Daoy (cell line): ENCODE measurements at places on chromosomes 5 and 9.

DNA sequence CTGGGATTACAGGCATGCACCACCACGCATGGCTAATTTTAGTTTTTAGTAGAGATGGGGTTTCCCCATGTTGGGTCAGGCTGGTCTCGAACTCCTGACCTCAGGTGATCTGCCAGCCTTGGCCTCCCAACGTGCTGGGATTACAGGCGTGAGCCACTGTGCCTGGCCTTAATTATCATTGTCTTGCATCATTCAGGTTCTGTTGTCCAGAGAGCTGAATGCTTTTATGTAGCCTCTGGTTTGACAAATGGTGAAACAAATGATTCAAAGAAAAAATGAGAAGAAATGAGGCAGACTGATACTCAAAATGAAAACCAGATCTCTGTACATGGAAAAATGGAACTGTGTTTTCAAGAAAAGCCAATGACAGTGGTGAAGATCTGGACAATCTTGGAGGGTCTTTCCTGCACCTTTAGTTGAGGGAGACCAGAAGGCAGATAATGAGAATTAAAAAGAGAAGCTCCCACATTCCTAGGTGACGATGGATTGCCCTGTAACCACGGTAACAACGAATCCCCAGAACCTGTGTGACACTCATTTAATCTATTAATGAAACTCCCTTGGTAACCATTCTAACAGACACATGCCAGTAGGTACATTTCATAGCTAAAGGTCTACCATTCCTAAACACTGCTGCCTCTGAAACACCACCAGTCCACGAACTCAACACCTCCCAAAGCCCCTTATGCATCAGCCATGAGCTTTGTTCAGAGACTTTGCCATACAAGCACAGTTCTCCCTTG, 1.6 kb downstream of the TEX48 start:
- no peak for DNase-seq

- peak; percentile 70 for DNase-seq
These were observed 550.9 kb downstream of the RAB3C start for GRCh38 chr5:59133764-59134261.

DNA sequence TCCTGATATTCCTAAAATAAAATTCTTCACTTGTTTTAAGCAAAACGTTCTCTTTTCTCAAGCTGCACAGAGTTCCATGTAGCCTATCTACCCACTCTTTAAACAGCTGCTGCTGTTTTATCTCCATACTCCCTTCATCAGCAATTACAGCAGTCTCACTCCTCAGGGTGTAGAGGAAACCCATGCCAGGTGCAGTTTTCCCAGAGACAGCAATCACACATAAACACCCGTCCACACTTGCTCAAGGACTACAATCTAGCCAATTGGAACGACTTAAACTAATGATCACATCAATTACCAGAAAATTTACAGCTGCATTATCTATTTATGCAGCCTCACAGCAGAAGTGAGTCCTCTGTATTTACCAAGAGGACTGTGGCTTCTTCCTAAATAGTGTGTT, 141.7 kb downstream of the HTR1A start:
- no peak for DNase-seq

GRCh38 chr5:90626493-90626892, 67.9 kb downstream of the ADGRV1 start:
- DNase-seq, result no peak

DNA sequence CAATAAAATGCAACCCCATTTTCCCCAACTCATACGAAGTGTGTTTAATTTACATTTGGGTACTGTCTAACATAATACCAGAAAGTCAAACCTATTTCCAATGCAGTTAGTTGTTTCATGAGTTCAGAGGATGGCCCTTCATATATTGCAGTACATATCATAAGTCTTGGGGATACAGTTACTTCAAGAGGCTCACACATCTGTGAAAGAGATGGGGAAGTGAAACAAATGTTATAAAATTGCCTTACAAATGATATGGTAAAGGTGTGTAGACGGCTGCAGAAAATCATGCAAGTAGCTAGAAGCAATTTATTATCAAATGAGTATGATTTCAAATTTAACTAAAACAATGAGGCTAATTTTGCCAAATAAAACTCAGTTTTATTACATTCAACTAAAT, 219.0 kb upstream of the CDH12 start:
- DNase-seq, result no peak

GRCh38 chr5:6838736-6839135, 125.5 kb downstream of the TENT4A start:
- DNase-seq, result no peak

DNA sequence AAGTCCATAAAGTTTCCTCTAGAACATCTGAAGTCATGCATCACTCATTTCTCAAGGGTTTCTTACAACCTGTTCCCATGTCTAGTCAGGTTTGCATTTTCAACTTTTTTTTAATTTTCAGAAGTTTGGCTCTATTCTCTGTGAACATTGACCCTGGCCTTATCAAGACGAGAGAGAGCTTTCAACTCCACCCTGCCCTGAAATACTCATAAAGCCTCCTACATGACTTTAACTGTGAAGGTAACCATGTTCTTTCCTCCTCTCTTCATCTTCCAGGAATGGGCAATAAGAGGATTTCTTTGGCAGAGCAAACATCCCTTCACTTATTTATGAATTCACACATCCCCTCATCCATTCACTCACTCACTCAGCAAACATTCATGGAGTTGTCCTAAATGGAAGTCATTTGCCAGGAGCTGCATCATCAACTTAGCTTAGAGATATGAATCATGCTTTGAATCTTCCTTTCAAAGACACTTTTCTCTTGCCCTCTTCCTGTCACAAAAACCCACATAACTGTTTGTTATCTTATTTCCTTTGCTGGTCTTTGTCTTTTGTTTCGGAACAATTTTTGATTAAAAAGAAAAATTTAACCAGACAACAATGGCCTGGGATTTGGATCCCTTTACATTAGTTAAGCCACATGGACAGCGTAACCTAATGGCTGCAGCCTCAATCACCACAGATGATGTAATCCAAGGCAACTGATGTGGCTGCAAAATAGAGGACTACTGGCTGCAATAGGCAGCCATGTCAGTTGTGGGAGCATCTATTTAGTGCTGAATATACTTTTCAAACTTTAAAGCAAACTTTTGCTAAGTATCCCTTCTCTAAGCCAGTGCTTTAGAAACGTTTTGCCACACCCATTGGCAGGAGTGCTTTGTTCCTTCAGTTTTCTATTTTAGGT, 43.0 kb upstream of the GNAQ start:
- DNase-seq, result no peak

DNA sequence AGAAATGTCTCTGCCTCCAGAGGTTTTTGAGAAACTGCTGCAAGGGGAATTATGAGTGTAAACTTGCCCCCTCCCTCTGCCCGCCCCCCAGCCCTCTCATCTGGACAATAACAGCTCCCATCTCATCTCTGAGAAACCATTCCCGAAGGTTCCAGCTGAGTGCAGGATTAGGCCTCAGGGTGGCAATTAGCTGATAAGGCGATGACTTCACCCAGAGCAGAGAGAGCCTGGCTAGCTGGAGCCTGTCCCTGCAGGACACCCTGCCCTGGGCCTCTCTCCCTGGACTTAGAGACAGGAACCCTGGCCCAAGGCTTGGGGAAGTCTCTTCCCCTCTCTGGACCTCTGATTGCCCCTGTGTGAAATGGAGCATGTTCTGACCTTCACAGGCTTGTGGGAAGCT, 45.7 kb upstream of the HAND1 start:
- peak; percentile 72 for DNase-seq

GRCh38 chr5:119070578-119070827, 384 bp upstream of the DMXL1 start:
- DNase-seq, result no peak

- DNase-seq, result no peak
These were observed 208.8 kb downstream of the ERCC6L2 start for GRCh38 chr9:96084331-96084734.

- no peak for DNase-seq
These were observed 139.4 kb upstream of the RAI14 start for GRCh38 chr5:34516686-34517085.

DNA sequence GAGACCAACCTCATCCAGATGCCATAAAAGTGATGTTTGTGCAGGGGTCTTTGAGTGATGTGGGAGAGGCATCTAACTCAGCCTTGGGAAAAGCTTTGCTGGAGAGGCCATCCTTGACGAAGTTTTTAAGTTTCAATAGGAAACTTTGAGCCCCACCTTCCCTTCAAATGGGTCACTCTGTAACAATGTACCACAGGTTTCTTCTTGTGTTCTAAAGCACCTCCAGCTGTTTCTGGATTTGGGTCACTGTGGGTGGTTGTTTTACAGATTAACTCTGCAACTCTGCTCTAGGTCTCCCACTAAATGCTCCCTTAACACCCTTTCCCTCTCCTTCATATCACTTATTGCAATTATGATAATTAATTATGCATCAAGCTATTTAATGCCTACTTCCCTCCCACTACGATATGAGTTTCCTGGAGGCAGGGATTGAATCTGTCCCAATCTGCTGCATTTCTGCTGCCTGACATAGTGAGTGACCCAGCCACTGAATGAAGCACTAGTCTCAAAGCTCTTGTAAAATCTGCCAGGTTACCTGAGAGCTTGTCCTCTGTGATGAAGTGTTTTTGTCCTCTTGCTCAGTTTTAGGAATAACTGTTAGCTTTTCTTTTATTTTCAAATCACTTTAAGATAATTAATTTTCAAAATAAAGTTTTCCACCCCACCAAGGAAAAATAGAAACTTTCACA, 60.5 kb upstream of the PUM3 start:
- no peak for DNase-seq

DNA sequence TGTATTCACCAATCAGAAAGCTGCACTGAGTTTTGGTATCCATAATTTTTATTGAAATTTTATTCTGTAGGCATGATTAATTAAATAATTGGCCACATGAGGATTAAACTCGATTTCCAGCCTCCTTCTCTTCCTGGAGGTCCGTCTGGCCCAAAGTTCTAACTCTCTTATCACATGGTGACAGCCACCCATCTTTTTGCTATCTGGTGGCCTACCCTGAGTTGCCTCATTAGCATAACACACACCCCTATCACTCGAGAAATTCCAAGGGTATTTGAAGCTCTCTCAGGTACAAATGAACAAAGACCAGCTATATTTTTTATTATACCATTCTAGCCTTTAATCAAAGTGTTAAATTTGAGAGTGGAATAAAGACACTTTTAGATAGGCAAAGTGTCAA, 57.7 kb downstream of the APC start:
- DNase-seq, result no peak

DNA sequence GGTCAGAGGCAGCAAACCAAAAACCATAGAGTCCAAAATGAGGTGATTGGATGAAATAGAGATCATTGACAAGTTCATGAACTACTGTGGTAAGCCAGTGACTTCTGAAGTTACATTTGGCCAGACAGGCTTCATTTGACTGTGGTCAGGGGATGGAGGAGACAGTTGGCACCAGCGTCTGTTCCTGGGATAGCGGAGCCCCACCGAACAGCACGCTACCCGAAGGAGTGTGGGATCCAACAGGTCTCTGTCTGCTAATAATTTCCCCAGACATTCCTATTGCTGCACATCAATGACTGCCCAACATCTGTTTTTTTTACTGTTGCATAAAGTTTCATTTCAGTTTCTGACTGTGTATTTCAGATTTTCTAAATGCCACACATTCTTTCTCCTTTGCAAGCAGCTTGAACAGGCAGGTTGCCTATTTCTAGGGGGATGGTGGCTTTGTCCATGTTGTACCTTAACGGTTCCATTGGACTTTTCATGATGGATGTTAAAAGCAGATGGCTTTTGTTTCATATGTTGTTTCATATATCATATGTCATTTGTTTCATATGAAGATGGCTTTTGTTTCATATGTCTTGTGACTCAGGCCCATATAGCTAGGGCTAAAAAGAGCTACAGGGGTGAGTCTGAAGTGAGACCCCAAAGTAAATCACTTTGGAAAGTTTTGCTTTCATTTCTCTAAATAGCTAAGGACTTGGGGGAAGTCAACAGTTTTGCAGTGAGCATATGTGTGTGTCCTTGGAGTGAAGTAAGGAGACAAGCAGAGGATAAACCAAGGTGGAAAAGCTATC, 180.8 kb downstream of the GOLPH3 start:
- no peak for DNase-seq

DNA sequence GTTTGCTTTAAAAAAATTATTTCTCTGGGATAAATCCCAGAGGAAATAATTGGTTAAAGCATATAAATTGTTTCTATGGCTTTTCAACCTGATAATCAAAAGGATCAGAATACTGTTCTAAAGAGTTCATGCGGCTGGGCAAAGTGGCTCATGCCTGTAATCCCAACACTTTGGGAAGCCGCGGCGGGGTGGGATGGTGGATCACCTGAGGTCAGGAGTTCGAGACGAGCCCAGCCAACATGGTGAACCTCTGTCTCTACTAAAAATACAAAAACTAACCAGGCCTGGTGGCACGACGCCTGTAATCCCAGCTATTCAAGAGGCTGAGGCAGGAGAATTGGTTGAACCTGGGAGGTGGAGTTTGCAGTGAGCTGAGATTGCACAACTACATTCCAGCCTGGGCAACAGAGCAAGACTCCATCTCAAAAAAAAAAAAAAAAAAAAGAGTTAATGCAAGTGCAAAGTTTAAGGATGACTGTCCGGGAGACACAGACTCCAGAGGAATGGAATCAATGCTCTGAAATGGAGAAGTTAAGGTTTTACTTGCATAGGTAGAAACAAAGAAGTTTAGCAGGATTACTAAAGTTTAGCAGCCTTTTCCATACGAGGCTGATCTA, 16.6 kb upstream of the GRHPR start:
- no peak for DNase-seq

GRCh38 chr5:128192368-128192767, 108.8 kb downstream of the SLC12A2 start:
- DNase-seq, result no peak

DNA sequence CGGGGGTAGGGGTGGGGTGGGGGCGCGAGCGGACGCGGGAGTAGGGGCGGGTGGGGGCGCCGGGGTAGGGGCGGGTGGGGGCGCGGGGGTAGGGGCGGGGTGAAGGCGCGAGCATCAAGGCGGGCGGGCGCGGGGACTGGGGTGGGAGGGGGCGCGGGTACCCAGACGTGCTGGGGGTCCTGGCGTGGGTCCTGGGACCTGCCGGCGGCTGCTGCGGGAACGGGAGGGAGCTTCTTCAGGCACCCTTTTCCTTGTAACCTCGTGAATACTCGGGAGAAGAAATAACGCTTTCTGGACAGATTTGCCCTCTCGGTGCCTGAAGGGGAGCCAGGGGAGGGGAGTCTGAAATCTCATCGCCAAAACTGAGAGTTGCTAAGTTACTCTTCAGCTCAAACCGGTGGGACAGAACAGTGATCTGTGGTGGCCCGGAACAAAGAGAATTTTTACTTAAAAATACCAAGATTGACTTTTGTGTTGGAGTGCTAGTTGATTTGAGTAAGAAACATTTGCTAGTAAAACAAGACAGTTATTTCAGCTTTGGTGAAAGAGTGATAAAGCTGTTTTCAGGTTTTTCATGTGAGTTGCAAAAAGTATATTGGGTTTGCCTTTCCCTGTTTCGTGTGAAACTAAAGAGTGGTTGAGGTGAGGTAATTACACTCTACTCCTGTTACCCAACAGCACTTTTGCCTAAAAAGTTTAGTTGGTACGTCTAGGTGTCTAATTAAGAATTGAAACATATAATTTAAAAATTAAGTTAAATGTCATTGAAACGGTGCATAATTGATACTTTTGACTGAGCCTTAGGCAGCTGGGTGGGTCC, 643 bp downstream of the PLEKHG4B start:
- DNase-seq, result peak; percentile 25
